GM12892 (cell line): ENCODE measurements at places on chromosomes 6 and 20.

DNA sequence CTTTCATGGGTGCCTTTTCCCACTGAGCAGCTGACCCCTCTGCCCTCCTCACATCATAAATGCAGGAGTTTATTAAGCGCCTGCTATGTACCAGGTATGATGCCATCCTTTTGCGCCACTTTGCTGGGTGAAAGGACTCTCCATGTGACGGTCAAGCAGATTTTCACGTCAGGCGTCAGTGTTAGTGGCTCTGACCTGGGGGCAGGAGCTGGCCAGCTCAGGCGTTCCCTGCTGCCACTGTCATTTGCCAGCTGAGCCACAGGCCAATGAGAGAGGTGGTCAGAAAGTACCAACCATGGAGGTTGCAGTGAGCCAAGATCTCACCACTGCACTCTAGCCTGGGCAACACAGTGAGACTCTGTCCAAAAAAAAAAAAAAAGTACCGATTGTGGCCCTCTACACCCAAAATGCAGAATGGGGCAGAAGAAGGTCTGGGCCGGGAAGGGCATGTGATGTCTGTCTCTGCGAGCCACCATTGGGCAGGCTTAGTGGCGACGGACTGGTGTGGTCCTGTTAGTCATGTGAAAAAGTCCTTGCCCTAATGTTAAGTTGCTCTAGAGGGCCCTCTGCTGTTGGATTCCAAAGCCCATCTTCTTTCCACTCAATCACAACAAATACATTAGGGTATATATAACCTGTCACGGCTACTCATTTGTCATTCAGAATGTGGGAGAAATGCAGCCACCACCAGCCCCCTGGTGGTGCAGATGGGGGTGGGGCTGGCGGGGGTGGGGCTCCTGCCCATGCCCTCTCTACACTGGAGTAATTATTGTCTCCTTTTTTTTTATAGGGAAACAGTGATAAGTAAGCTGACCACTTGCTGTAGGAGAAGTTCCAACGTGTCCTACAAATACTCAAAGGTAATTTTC is 18.4 kb upstream of the SLC22A1 start:
- no peak for DNase-seq

DNA sequence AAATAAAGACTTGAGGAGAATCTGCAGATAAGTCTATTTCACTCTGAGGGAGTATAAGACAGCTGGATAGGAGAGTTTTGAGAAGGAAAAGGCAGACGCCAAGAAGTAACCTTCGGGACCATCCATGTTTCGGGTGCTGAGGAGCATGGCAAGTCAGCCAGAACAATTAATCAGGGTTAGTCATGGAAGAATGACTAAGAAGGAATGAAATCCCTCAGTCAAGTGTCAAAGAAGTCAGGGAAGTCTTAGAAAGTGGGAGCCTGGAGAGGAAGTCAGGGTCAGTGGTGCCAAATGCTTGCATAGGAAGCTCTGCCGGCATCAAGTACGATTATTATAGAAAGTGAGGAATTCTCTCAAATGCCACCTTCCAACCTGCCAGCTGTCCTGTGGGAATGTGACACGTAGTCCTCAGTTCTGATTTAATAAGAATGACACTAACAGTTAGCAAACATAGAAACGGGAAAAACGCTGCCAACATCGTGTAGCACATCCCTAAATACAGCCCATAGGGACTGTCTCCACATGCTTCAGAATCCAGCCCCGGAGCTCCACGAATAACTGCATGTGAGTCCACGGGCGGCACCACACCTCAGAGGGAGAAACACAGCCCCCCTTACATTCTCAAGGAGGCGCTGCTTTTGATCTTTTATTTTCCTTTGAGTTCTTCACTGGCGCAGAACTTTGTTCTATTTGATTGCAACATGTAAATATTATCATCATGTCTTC is 602.7 kb downstream of the PRKN start:
- DNase-seq = no peak

- no peak for DNase-seq
Measured at GRCh38 chr20:62350098-62350628, 16.9 kb downstream of the LAMA5 start.

DNA sequence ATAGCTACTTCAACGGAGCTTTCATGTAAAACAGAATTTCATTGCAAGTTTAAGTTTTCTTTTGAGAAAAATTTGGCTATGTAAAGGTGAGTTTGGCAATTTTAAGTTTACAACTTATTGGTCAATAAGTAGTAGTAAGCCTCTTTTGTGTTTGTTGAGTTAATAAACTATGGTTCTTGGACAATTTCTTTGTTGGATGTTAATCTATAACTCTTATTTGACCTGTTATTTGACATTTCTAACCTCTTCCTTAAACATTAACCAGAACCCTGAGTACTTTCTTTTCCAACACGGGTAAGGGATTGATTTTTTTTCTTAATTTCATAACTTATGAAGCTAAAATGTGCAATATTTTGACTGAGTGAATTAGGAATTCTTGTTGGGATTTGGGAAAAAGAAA is 354.4 kb downstream of the PRKN start:
- no peak for DNase-seq

DNA sequence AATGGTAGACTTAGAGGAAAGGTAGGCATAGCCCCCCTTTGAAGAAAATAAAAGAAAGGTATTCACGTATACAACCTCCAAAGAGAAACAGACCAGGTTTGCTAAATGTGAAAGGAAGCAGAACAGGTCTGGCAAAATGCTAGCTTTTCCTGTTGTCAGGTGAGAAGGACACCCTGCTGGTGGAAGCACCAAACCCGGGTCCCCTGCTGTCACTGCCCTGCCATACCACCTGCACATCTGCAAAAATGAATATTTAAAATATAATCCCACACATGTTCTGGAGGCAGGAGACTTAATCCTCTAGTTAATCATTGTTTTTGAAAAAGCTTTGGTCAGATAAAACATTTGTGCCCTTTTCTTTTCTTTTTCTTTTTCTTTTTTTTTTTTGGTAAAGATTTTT is 48.9 kb upstream of the OLIG3 start:
- no peak for DNase-seq

GRCh38 chr20:38551056-38551626 is 29.9 kb upstream of the ADIG start:
- DNase-seq = no peak

- no peak for DNase-seq
Measured at GRCh38 chr6:144730088-144730645, 445.0 kb downstream of the UTRN start.

DNA sequence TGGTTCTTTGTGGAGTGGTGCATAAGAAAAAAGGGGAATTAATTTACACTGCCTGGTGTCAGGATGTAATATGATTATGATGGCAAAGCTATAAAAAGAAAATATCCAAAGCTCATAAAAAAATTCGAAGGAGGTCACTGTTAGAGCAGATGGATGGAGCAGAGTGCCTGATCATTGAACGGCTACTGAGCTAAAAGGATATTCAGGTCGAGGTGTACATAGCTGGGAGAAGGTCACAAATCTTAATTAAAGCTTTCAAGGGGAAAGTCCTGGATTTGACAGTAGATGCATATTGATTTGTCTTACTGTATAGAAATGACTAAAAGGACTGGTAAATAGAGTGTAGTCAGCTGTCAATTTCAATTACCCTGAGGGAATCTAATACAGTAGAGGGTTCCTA is 84.4 kb downstream of the PKIB start:
- DNase-seq = no peak

- DNase-seq = no peak
Measured at GRCh38 chr6:166572370-166573261, 13.9 kb downstream of the RAMACL start.

GRCh38 chr6:169984181-169985120 is 233.0 kb downstream of the ERMARD start:
- no peak for DNase-seq

- no peak for DNase-seq
Measured at GRCh38 chr6:170497841-170498301, 55.2 kb downstream of the PSMB1 start.

DNA sequence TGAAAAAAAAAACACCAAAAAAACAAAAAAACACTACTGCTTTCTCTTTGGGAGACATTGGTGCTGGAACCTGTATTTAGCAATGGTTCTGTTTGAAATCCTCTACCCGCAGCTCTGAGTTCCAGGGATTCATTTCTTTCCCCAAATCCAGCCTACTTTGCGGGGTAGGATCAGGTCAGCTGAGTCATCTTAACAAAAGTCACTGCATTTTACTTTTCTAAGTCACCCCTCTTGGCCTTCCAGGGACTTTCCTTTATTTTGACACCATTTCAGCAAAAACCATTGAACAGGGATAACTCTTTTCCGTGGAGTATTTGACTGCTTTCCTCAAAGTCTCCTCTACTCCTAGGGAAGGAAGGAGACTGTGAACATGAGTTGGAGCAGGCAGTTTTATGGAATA is 837.6 kb downstream of the MAFB start:
- no peak for DNase-seq

- DNase-seq = no peak
Measured at GRCh38 chr20:51622004-51622874, 79.7 kb upstream of the NFATC2 start.

GRCh38 chr6:40426346-40427066 is 160.7 kb downstream of the LRFN2 start:
- DNase-seq = no peak

DNA sequence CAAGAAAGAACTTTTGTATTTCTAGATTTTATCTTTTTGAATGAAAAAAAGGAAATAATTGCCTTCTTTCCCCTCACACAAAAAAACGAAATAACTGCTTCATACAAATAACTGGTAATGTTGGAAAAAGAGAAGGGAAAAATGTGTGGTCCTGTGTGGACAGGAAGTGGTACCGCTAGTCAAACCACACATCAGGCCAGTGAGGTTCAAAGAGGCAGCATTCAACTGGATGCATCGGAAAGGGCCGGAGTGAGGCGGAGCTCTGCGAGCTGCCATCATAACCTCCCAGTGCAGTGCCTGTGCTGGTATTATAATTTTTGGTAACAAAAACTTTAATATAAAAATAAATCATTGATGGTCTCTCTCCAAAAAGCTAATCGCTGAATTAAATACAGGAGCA is 111.2 kb downstream of the IRF4 start:
- DNase-seq = no peak

DNA sequence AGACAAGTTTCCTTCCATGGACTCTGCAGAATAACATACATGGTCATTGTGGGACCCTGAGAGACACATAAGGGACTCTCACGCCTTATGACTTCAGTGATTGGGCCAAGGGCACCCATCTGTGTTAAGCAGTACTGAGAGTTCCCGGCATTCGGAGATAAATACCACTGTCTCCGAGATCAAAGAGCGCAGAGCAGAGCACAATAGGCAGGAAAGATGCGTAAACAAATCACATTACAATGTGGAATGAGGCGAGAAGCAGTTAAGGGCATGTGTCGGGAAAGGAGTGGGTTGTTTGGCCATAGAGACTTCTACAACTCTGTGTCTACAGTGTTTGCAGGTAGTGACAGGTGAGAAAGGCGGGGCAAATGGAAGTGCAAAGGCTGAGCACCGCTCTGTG is 57.6 kb downstream of the NRSN1 start:
- DNase-seq = no peak

GRCh38 chr6:15941168-15941567 is 187.7 kb upstream of the MYLIP start:
- no peak for DNase-seq

DNA sequence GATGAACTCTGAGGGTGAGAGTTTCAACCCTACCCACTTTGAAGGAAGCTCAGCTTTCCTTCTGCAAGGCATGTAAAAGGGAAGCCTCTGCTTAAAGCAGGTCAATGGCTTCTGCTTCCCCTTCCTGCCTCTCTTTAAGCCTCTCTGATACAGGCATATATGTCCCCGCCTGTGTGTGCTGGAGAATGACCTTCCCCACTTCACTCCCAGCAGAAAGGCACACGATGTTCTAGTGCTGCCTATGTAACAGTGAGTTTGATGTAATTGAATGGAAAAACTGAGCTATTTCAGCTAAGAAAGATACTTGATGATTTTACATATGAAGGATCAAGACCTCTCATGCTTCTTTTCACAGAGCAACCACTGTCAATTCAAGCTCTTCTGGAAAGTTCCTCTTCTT is 632.2 kb downstream of the HACE1 start:
- DNase-seq = no peak

DNA sequence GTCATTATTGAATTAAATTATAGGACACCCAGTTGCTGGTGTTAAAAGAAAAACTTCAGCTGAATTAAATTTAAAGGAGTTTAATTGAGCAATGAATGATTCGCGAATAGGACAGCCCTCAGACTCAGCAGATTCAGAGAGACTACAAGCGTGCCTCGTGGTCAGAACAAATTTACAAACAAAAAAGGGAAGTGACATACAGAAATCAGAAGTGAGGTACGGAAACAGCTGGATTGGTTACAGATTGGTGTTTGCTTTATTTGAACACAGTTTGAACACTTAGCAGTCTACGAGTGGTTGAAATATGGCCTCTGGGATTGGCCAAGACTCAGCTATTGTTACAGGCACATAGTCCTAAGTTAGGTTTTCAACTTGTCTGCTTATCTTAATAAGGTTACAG is 25.8 kb upstream of the TNFRSF21 start:
- no peak for DNase-seq

GRCh38 chr6:53349209-53349693 is 501 bp upstream of the ELOVL5 start:
- DNase-seq = no peak

GRCh38 chr6:5582762-5583161 is 321.4 kb downstream of the FARS2 start:
- no peak for DNase-seq

DNA sequence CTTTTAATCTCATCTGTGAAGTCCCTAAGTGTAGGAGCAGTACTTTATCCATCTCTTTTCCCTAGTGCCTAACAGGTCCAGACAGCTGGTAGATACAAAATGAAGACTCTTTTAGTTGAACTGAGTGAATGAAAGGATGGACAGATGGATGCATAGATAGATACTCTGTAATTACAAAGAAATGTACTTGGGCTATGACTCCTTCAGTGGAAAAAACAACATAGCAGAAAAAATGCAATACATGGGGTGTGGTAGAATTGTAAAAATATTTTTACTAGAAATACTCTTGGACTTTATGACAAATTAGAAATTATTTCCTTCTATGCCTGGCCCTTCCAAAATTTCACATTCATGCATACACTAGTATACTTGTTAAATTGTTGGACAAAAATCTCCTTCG is 29.3 kb downstream of the KCNQ5 start:
- no peak for DNase-seq

GRCh38 chr20:8853805-8854338 is 215.0 kb upstream of the PLCB4 start:
- DNase-seq = no peak

DNA sequence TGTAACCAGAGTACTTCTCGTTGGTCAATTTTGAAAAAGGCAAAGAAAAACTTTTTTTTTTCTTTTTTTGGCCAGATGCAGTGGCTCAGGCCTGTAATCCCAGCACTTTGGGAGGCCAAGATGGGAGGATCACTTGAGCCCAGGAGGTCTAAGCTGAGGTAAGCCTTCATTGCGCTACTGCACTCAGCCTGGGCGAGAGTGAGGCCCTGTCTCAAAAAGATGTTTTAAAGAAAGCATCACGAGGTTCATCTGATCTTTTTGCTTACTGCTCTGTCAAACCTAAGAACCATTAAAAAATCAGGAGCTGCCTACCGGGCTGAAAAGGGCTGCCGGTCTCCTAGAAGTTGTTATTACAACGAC is 607 bp downstream of the LYRM2 start:
- DNase-seq = no peak

DNA sequence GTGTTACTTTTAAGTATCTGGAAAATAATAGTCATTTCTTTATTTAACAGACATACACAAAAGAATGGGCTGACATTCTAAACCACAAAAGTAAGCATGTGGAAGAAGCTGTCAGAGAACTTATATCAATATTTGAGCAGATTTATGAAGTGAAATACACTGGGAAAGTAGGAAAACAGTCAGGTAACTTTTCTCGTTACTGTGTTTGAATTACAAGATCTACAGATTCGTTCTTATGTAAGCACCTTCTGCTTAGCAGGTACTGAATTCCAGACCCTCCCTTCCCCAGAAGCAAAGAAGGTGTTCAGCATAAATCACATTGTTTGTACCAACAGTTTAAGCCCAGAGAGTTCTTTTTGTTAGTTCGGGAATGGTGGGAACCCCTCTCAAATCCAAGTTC is 88.0 kb downstream of the DNAH8 start:
- no peak for DNase-seq
